IMR-90 (cell line): ENCODE measurements at places on chromosomes 2 and 18. TPM values are rescaled to one million over a fixed set of nuclear protein-coding genes. Genes with fewer than 3 reads are reported as not detected.

GRCh38 chr2:232260075-232260474 lies 118.5 kb upstream of the ALPP start:
- peaks cover 26% of the 10 kb centered on the region for H3K36me3 ChIP-seq
- peaks cover 3% of the 10 kb centered on the region; the same call in 1 of the 2 replicates for H3K27me3 ChIP-seq
- peak; percentile 93 for DNase-seq

The GPR45 gene
- not detected in 2 replicates for total RNA-seq

The IL1B gene
- 3.0 and 3.6 TPM in 2 replicates for total RNA-seq

DNA sequence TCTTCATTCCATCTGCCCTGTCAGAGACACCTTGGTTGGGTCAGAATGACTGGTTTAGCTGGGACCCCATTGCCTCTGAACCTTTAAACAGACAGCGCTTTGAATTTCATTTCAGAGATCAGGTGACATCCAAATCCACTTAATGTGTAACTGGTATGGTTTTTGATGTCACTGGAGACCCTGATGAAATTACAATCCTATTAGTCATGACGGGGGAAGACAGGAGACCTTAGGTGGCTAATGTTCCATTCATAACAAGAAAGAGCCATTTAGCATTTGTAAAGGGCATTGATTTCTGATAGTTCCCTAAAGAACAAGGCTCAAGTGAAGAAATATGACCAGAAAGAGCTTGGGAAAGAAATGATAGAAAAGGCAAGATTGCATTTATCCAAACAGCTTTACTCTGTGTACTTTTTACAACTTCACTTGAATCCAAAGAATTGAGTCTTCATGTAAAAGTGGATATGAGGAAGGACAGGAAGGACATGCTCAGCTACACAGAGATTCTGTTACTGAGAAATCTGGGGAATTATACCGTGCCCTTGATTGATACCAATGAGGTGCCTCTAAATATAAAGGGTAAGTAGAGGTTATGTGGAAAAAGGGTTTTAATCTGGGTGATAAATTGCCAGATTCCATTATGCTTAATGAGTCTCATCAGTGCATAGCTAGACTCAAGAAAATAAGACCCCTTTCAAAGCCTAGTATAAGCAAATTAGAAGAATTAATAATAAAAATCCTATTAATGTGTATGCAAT lies 198.2 kb downstream of the NCKAP5 start:
- no peaks in the 10 kb centered on the region for H3K36me3 ChIP-seq
- no peak overlapping the region for H3K4me3 ChIP-seq
- DNase-seq: no peak
- no peak overlapping the region for H3K27ac ChIP-seq
- no peaks in the 10 kb centered on the region; the same call in 1 of the 2 replicates for H3K4me1 ChIP-seq

- no peaks in the 10 kb centered on the region for H3K27me3 ChIP-seq
- H3K4me3 ChIP-seq: no peak overlapping the region
- no peak overlapping the region for H3K27ac ChIP-seq
- no peaks in the 10 kb centered on the region for H3K4me1 ChIP-seq
- no peaks in the 10 kb centered on the region for H3K36me3 ChIP-seq
Measured at GRCh38 chr2:188360485-188361263, 69.0 kb downstream of the GULP1 start.
